Cortex of kidney (tissue), 1 donor: ENCODE measurements at places on chromosomes 7 and 10.

DNA sequence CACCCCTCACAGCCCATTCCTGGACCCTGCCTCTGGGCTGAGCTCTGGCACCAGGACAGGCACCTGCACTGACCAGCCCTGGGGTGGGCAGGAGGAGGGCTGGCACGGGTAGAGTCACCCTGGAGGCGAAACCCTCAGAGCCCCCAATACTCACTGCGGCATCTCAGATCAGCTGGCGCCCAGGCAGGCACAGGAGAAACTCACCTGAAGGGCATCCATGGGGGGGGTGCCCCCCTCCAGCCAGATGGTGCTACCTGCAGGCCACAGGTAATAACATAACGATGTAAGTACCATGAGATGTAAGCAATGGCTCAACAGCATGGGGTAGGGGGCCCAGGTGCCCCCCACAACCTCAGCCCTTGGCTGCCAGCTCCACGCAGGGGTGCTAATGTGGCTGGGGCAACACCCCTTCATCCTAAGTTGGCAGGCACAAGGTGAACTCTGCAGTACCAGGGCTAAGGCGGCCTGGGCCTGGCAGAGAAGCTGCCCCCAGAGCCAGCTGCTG is 12.1 kb upstream of the PYROXD2 start:
- no peak for DNase-seq

DNA sequence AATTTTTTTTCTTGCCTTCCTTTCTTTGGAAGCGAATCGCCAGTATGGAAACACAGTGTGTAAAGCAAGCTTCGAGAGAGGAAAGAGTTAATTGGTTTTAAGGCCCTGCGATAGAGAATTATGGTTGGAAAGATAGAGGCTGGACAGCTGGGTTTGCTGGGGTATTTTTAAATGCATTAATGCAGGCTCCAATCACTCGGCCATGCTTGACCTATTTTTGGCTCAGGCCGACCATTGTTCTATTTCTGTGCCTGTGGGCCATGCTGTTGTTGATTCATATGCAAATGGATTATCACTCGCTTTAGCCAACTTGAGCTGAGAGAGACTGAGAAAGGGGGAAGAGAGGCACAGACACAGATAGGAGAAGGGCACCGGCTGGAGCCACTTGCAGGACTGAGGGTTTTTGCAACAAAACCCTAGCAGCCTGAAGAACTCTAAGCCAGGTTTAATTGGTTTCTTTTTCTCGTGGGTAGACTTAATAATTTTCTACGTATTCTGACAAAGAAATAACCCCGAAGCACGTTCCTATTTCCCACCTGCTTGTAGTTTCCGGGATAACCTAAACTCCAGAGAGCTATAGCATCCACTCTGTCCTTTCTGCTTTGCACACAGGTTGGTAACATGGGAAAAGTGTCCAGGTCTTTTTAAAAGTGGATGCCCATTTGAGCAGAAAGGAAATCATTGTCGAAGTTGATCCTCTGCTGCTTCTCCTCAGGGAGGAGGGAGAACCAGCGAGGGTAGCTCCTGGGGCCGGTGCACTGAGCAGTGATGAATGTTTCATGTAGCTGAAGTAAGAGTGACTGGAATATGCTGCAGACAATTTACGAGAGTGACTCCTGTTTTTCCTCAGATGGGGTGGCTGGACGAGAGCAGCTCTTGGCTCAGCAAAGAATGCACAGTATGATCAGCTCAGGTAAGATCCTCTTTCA is at the start of gene HDAC9:
TSS of gene HDAC9 (plus strand) at position 338 of the 929 bp plus-strand sequence. CDS start at position 892, 554 bp downstream.
- DNase-seq: no peak

- DNase-seq: no peak
Observed at GRCh38 chr7:78232806-78233205, 434.2 kb downstream of the PHTF2 start.

DNA sequence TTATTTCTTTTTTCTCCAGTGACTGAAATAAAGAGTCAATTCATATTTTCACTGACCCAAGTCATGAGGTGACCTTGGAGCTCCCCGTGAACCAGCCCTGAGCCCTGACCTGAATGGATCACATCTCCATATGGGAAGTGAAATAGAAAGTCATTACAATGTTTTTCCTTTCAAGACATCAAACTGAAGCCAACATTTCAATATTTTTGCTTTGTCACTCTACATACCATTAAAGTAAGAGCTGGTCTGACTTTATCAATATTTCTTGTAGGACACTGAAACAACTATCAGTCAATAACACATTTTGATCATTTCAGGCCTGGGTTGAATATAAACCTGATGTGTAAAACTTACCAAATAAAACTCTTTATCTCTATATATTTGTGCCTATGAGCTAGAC is 249.8 kb upstream of the PHF14 start:
- no peak for DNase-seq

DNA sequence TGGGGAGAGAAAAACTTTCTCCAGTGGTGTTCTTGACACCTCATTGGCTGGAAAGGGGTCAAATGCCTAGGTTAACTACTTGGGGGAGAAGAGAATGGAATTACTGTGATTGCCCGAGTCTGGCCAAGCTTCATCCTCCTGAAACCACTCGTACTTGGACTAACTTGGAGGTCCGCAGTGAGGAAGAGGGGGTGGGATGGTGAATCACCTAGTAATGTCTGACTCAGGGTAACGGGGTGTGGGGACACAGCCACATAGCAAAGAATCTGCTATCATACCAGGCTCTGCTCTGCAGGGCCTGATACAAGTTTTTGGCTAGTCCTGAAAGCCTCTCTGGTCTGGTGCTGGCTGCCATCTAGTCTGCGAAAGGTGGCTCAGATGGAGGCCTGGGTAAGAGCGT is 190.9 kb downstream of the RPS24 start:
- DNase-seq: no peak

DNA sequence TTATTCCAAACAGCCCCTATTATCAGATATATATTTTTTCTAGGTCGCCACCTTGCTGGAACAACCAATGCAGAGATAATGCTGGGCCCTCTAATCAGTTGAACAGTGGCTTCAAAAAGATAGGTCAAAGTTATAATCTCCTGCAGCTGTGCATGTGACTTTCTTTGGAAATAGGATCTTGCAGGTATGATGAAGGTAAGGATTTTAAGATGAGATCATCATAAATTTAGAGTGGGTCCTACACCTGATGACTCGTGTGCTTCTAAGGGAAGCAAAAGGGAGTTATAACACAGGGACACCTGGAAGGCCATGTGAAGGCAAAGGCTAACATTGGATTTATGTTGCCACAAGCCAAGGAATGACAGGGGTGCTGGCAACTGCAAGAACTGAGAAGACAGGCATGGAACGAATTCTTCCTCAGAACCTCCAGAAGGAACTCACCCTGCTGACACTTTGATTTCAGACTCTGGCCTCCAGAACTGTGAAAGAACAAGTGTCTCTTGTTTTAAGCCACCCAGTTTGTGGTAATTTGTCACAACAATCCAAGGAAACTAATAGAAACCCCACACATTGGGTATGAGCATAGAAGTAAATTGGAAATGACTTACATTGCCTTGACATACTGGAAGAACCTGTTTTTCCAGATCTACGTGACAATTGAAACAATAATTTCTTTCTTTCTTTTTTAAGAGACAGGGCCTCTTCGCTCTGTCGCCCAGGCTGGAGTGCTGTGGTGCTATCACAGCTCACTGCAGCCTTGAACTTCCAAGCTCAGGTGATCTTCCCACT is 34.4 kb downstream of the CCDC71L start:
- DNase-seq: no peak

DNA sequence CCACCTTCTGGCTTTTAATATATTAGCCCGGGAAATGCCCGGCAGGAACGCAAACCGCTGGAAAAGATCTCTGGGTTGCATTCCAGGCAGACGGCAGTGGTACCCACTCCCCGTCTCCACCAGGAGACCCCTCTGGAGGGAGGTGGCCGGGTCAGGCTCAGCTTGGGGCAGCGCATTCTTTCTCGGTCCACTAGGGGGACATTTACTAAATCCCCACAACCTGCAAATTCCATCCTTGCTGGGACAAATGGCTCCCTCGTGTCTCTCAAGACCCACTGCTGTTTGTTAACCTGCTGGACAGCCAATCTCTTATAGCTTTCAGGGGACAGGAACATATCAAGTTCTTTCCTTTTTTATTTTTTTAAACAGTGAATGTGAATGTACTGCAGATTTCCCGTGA is 45.8 kb upstream of the CARD11 start:
- DNase-seq: no peak

DNA sequence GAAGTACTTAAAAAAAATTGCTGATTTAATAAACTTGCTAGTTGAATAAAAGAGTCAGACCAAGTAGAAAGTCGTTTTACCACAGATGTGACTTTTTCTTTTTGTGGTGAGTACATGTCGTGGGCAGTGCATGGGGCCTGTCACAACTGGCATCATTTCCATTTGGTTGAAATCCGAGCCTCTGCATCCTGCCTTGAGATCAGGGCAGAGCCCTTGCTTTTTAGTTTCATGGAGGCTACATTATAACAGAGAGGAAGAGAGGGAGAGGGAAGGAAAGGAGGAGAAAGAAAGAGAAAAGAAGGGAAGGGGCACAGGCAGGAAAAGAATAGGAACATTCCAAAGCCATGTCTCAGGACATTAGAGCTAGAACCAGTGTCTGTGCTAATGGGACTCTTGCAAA is 20.4 kb upstream of the INSYN2A start:
- no peak for DNase-seq

GRCh38 chr7:601036-601594 is 81.5 kb upstream of the PDGFA start:
- no peak for DNase-seq

- DNase-seq: no peak
Observed at GRCh38 chr10:10985361-10985760, 32.3 kb upstream of the CELF2 start.

- DNase-seq: no peak
Observed at GRCh38 chr10:59817773-59818172, 64.5 kb upstream of the MRLN start.

GRCh38 chr10:27285093-27285492 is 44.5 kb upstream of the ACBD5 start:
- DNase-seq: no peak

DNA sequence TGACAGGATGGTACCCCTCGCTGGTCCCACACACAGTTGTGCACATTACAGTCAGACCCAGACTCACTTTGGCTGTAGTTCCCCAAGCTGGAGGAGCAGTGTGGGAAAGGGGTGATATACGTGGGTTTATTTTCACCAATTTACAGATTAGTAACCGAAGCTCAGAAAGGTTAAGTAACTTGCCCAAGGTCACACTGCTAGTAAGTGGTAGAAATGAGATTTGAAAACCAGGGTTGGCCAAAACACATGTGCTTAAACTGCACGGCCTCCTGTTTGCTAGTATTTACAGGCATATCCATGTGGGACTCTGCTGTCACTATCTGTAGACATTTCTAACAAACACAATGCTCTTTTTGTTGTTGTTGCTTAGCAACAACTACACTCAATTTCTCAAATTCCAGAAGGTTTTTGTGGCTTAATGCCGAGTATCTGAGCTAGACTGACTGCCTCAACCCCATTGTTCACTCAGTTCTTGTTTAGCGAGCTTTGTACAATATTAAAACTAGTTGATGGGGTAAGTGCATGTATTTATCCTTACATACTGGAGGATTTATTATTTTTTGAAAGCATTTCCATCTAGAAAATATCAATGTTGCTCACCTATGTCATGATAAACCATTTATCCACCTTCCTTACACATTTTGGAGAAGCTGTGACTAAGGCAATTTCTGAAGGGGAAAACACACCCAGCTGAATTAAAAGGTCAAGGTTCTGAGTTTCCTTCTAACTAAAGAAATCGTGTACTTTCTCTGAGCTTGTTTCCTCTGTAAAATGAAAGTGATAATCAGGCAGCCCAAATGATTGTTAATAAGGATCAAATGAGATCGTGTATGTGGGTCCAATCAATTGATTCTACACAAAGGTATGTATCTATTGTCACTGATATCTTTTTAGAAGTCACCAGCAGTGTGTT is 5.3 kb upstream of the TMEM139 start:
- no peak for DNase-seq

GRCh38 chr10:35089611-35090161 is 455 bp downstream of the CUL2 start:
- no peak for DNase-seq

DNA sequence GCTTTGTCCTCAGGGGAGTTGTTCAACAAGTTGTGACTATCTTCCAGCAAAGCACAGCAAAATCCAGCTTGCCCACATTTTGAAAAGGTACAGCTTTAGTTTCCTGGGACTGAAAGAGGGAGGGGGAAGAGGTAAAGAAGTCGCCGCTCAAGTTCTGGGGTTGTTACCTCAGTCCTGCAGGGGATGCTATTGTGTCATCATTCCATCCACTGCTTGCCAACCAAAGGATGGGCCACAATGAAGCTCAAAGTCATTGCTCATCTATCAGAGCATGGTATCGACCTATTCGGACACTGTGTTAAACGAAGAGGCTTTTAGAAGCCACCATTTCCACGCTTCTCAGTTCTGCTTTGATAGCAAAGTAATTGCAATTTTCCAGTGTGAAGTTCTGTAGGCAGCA is 34.3 kb downstream of the NPY start:
- no peak for DNase-seq

GRCh38 chr7:158809596-158809995 is 19.7 kb downstream of the ESYT2 start:
- no peak for DNase-seq

DNA sequence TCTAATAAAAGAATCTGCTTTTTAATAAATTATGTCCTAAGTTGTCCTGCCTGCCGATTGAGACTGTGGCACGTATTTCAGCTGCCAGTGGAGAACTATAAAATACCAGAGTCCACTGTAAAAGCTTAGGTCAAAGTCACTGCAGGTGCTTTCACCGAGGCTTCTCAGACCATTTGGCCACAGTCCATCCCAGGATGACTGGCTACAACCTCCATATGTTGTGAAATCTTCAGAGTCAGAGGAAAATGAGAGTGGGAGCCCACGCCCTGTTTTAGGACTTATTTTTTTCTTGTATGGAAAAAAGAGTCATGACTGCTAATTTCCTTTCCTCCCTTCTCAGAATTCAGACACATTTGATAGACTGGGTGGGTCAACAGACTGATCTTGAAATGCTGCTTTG is 182.9 kb downstream of the ANK3 start:
- no peak for DNase-seq

DNA sequence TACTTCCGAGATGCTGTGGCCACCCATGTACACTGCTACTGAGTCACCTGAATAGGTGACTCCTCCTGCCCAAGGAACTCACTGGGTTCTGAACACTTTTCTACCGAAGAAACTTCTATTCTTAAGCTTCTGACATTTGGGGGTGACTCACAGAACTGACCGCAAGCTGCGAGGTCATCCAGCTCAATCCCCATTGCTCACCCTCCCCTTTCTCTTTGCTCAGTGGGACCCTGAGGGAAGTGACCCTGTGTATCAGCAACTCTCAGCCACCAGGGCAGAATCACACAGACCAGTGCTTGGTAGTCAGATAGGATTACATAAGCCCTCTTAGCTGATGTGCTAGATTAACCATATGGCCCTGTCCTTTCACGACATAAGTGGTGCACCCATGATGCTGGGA is 46.3 kb downstream of the INSYN2A start:
- DNase-seq: no peak

- no peak for DNase-seq
Observed at GRCh38 chr7:80235334-80235733, 100.7 kb downstream of the GNAI1 start.

DNA sequence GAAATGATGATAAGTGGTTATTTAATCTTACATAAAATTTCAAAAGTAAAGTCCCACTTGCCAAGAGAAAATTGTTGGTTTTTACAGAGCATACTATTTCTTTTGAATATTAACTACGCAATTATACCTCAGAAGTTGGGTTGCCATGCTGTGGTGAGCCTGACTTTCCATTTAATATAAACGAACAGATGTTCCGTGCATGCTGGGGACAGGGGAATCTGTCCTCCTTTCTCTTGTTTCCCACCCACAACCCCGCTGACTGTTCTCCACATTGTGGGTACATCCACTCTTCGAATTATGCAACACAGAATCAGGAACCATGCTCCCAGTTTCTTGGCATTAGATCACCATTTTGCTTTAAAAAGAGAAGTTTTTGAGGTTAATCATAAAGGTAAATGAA is 29.2 kb upstream of the RTKN2 start:
- no peak for DNase-seq
